ENCODE measurements at places on chromosomes 7 and 10.
A peak's percentile ranks its signal among the peaks of the same experiment; 100 is the strongest.

DNA sequence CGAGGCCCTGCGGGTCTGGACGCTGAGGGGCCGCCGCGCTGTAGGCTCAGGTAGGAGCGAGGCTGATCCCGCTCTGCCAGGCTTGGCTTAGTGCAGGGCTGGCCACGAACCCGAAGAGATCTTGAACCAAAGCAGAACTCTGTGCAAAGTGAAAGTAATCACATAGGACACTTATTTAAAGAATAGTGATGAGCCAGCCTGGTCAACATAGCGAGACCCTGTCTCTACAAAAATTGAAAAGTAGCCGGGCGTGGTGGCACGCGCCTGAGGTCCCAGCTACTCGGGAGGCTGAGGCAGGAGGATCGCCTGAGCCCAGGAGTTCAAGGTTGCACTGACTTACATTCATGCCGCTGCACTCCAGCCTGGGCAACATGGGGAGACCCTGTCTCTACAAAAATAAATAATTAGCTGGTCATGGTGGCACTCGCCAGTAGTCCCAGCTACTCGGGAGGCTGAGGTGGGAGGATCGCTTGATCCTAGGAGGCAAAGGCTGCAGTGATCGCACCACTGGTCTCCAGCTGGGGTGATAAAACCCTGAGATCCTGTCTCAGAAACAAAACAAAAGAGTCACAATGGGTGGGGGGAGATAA, 541 bp downstream of the ZSCAN25 start:
- no peak for DNase-seq

GRCh38 chr7:98841179-98841997, 28.4 kb downstream of the TMEM130 start:
- DNase-seq = peak; percentile 26

GRCh38 chr7:142925413-142925812, 8.1 kb downstream of the TRPV5 start:
- no peak for DNase-seq

GRCh38 chr7:142894112-142894984, 8.8 kb upstream of the TRPV6 start:
- DNase-seq = no peak

DNA sequence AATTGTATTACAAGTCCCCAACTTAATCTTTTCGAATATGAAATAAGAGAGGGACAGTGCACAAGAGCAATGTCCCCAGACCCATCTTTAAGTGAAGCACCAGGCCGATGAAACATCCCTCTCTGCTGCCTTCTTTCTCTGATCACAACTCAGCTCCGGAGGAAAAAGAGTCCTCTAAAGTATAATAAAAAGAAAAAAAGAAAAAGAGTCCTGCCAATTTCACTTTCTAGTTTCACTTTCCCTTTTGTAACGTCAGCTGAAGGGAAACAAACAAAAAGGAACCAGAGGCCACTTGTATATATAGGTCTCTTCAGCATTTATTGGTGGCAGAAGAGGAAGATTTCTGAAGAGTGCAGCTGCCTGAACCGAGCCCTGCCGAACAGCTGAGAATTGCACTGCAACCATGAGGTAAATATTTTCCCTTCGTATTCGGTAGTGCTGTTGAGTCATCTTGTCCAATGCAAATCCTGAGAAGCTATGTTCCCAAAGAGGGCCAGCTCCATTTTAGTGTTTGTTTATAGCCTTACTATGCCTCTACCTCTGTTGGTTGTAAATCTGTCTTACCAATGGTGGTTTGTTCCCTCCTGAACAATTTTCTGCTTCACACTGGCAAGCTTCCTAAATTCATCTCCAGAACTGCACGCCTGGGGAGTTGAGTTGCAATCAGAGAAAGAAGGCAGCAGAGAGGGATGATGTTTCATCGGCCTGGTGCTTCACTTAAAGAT, at the start of gene IFIT2:
Gene IFIT2, plus strand, starts transcription at position 326 of the 725 bp plus-strand sequence. Its CDS starts 78 bp downstream, at position 404.
- DNase-seq = peak; percentile 23

GRCh38 chr10:3648170-3648569, 136.8 kb downstream of the KLF6 start:
- no peak for DNase-seq

DNA sequence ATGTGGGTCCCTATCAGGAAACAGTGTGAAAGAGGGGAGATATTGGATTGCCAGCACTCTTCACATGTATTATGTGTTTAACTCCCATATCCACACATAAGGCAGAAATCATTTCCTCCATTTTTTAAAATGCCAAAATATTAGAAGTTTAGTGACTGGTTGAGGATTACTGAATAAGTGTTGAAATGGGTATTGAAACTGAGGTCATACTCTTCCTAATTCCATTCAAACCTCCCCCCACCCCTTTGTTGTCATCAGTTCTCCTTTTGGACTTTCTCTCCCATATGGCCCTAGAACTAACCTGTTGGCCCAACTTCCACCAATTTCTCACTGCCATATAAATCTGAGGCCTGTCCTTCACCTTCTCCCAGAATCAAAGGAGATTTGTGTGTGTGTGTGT, 81.6 kb downstream of the EVX1 start:
- no peak for DNase-seq

DNA sequence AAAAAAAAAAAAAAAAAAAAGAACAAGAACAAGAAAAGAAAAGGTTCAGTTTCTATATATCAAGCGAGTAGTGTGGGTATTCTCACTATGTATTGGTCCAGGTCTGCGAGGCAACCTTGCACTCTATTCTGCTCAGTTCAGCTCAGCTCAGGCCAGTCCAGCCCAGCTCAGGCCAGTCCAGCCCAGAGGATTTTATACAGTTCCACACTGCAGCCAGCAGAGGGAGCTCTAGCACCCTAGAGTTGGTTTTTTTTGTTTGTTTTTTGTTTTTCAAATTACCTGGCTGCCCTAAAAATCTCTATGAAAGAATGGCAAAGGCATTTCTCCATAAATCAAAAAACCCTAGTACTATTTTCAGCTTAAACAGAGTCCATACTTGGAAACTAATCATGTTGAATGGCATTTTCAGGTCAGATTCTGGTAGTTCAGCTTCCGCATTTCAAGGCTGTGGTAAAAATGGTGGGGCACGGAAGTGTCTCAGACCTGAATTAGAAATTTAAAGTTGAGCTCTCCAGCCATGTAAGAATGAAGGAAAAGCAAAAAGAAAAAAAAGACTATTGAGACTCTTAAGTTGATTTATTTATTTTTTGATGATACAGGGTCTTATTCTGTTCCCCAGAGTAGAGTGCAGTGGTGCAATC, 55.2 kb upstream of the GSDME start:
- no peak for DNase-seq

DNA sequence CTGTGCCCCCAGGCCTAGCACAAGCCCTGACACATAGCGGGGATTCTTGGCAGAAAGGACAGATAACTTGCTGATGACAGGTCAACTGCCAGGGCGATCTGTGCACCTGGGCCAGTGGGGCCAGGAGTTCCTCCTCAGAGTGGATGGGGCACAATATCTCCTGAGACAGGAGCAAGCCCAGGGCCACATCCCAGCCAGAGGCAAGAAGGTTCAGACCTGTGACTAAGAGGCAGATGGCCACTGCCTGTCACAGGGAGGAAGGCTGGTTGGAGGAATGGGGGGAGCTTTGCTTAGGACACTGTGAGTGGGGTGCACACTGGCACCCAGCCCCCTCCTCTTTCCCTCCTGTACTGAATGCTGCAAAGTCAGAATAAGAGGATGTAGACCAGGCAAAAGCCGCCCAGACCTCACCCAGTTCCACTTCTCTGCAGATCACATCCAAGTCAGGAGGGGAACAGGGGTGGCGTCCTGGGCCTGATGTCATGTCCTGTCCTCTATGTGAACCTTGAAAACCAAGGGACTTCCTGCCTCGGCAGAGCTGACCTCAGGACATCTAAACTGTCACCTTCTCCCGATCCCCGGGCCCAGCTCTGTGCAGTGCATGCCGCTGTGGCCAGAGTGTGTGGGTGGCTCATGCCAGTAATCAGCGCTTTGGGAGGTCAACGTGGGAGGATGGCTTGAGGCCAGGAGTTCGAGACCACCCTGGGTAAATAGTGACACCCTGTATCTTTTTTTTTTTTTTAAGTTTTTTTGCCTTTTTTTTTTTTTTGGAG, 1.3 kb downstream of the GUSB start:
- DNase-seq = no peak

DNA sequence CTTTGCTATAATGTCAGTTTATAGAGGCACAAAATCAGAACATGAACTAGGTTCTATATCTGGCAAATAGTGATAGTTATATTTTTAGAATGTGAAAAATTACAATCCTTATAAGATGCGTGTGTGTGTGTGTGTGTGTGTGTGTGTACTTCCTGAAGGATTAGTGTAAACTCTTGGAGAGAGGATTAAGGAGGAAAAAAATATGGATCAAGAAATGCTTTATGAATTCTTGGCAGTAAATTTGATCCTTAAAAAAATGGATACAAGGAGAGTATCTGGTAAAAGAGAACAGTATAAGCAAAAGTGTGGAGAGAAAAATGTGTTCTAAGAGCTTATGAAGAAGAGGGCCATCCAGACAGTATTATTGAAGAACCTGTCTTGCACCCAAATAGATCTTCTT, 484.3 kb downstream of the ADRA2A start:
- DNase-seq = no peak

GRCh38 chr10:11787846-11788245, 35.3 kb upstream of the PROSER2 start:
- DNase-seq = no peak

- no peak for DNase-seq
Measured at GRCh38 chr7:157177983-157178381, 39.3 kb downstream of the UBE3C start.

DNA sequence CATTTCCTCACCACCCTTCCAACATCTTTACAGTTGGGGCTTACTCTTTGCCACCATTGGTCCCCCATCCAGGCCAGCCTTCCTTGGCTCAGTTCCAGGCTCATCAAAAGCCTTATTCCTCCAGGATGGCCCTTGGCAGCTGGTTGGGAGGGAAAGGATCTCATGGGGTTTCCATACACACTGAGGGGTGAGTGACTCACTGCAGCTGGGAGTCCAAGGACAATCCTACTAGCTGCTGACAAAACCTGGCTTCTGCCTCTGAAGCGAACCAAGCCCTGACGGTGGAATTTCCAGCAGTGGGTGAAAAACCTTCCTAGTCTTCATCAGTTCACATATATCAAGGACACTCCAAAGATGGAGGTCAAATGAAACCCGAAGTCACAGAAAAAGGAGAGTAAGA, 22.9 kb downstream of the CRHR2 start:
- no peak for DNase-seq

DNA sequence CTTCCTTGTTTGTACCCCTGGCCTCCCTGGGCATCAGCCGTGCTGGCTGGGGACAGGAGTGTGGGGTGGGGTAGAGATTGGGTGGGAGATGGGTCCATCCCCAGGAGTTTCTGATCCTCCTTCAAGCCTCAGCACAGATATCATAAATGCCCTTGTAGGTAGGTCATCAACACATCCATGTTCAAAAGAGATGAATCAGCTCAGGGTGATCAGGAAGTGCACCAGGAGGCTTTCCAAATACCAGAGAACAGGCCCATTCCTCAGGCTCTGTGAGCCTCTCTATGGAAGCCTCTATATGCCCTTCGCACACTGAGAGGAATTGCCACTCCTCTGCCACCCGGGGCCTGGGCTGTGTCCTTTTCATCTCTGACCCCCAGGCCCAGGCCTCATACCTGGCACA, 31.9 kb upstream of the ADCYAP1R1 start:
- DNase-seq = no peak

DNA sequence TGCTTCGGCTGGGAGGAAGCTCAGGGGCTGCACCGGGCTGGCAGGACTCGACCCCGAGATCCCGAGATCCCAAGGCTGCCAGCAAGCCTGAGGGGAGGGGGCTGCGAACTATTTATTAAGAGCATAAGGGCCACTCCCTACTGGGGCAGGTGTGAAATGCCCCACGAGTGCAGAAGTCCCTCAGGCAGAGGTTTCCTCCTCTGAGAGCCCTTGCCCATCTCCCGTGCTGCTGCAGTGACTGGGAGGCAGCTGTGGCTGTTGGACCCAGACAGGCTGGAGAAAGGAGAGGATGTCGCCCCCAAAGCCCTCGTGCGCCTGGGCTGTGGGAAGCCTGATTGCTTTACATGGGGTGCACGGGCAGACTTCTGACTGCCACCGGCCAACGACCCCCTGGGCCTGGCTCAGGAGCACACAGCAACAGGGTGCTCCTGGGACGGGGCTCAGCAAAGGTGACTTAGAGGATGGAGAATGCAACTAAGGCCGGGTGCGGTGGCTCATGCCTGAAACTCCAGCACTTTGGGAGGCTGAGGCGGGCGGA, 39.8 kb downstream of the RGS10 start:
- DNase-seq = no peak

DNA sequence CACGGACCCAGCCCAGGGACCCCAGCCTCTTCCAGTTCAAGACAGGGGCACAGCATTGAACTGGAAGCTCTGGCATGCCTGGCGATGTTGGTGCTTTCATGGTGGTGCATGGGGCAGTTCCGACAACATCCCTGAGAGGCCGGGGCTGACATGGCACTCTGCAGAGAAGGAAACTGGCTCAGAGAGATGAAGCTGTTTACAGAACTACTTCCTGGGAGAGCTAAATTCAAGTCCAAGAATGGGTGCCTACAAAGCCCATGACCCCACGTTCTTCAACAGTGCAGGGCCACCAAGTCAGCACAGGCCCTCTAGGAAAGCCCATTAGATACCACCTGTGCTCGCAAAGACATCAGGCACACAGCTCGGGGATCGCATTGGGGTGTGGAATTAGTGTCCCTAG, 470.9 kb upstream of the MGMT start:
- DNase-seq = no peak

GRCh38 chr10:4947635-4948596, 15.3 kb upstream of the AKR1C1 start:
- DNase-seq = no peak

DNA sequence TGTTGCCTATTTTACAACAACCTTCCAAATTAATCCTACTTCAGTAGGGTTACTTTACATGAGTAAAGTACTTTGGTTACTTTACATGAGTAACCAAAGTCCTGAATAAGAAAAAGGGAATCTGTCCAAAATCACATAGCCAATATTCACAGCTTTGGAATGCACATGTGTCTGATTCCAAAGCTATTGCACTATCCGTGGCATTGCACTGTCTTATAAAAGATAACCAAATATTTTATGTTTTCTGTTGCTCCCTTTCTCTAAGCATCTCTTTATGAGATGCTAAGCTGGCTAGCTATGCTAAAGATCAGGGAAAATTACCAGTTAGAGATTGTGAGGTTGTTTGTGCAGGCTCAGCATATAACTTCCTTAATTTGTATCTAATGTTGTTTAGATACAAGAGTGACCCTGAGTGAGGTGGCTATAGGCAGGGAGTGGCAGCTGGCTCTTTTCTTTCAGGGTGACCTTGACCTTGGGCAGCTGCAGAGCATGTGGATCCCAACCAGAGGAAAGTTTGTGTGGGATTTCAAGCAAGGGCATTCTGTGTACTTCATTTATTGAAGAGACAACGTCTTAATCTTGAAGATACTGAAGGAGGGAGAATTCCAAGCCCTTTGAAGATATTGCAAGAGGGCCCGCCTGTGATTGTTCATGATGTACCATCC, 366.1 kb upstream of the ANKRD30A start:
- no peak for DNase-seq
